ENCODE measurements at places on chromosomes 13 and 19.

- no peak for DNase-seq
Observed at GRCh38 chr13:97884707-97885468, 68.6 kb upstream of the IPO5 start.

DNA sequence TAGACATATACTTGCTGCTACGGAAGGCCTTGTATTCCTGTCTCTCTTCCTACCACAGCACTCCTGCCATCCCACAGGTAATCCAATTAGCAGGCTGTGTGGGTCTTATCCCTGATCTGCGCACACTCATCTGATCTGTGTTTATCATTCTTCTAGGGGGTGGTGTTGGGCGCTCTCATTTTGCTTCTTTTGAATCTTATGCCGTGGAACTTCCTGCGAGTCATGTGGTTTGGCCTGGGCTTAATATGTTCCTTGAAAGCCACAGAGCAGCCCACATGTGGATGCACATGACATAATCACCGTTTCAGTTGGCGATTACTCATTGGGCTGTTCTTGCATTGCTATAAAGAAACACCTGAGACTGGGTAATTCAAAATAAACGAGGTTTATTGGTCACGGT, 7.5 kb downstream of the RASA3 start:
- DNase-seq = no peak

GRCh38 chr19:17719730-17720400, 585 bp downstream of the MAP1S start:
- no peak for DNase-seq

GRCh38 chr13:105442949-105443699, 1092.3 kb downstream of the EFNB2 start:
- no peak for DNase-seq

DNA sequence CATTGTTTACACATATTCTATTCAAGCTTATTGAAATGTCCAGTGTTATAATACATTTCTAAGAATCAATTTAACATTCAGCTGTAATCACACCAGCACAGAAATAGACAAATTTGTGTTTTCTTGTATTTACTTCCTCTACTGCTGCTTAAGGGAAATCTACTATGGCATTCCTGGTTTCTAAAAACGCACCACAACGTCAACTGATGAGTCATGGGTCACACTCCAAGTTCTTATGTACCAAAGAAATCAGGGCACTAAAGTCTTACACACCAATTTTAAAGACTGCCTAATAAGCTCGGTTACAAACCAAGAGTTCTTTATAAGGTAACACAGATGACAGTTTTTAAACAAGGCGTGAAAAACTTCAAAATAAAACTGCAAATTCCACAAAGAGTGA, 13.2 kb downstream of the LNX2 start:
- peak; percentile 52 for DNase-seq

DNA sequence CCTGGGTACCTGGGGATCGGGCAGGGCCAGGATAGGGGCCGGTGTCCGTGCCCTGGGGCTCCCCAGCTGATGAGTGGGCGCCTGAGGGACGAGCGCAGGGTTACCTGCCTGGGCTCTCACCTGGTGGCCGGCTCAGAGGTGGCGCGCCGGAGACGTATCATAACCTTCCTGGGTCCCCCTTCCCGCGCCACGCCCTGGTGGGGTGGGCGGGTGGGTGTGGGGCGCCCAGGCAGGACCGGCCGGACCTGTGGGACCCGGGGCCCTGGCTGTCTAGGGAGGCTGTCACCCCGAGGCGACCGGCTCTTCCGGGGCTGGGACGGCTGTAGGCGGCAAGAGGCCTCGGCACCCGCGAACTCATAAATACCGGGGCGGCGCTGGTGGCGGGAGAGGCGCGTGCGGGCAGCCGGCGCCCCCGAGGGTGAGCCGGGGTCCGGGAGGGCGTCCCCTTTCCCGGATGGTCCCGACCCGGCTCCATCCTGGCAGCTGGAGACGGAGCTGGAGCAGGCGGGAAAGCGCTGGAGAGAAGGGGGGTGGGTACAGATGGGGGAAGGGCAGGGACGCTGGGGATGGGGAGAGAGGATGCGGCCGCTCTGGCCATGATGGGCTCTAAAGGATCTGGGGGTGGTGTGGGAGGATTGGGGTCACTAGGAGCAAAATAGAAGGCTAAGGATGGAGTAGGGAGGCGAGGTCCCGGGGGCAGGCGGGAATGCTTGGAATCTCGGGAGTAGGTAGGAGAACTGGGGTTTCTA, at the start of gene ACP7:
Gene ACP7, plus strand, starts transcription at position 386 of the 749 bp plus-strand sequence. CDS start 902 bp downstream, outside the sequence.
- no peak for DNase-seq

GRCh38 chr13:29758531-29759114, 91.8 kb downstream of the UBL3 start:
- DNase-seq = no peak

GRCh38 chr13:41458187-41458760, 924 bp downstream of the RGCC start:
- peak; percentile 74 for DNase-seq

DNA sequence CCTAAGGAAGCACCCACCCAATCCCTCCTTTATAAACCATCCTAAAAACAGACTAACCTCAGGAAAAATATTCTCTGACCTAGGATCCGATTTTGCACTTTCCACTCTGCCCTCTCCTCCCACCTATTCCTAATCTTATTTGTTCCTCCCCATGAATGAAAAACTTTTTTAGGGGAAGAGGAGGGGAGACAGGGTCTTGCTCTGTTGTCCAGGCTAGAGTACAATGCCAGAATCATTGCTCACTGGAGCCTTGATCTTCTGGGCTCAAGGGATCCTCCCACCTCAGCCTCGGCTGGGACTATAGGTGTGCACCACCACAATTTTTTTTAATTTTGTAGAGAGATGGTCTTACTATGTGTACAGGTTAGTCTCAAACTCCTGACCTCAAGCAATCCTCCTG, 4.4 kb downstream of the ZNF564 start:
- DNase-seq = no peak

DNA sequence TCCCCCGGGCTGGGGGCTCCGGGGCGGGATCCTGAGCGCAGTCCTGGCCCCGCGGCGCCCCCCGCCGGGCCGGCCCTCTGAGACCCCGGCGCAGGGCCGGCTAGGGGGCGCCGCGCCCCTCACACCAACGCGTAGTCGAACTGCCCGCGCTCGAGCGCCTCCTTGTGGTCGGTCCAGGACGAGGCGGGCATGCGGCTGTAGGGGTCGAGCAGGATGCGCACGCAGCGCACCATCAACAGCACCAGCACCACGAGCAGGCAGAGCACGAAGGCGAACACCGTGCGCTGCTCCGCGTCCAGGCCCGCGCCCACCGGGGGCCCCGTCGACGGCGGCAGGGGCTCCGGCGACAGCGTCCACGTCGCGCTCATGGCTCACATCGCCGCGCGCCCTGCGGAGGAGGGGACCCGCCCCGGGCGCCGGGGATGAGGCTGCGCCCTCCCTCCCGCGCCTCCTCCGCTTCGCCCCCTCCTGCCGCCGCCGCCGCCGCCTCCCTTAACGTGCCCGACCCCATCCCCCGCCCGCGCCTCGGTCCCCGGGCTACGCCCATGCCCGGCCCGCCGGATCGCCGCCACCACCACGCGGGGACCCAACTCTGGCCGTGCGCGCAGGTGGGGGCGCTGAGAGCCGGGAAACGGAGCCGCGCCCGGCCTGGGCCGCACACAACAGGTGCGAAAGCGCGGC, 624 bp downstream of the CTXN1 start:
- DNase-seq = peak; percentile 74

- DNase-seq = no peak
Observed at GRCh38 chr13:103931331-103931845, 865.2 kb upstream of the SLC10A2 start.
